ENCODE measurements at places on chromosomes 12 and 14. TPM values are rescaled to one million over a fixed set of nuclear protein-coding genes. Genes with fewer than 3 reads are reported as not detected.
A peak's percentile ranks its signal among the peaks of the same experiment; 100 is the strongest.

LRTM2 gene
- not detected for total RNA-seq

TTC6 gene
- not detected for total RNA-seq

RTL1 gene
- total RNA-seq = not detected

TCL1B gene
- not detected for total RNA-seq

CELA1 gene
- not detected for total RNA-seq

GDF3 gene
- not detected for total RNA-seq

PLEK2 gene
- 40.3 TPM for total RNA-seq

GRCh38 chr14:61925043-61925442, 162.8 kb downstream of the SNAPC1 start:
- H3K4me3 ChIP-seq = no peak overlapping the region
- no peaks in the 10 kb centered on the region for H3K4me1 ChIP-seq
- no peak overlapping the region for H3K27ac ChIP-seq
- peak; percentile 49 for DNase-seq
- no peaks in the 10 kb centered on the region for H3K36me3 ChIP-seq

GRCh38 chr12:49698619-49699545, 8.3 kb downstream of the FMNL3 start:
- H3K4me1 ChIP-seq = no peaks in the 10 kb centered on the region
- H3K4me3 ChIP-seq = no peak overlapping the region
- DNase-seq = no peak
- no peaks in the 10 kb centered on the region for H3K36me3 ChIP-seq
- no peaks in the 10 kb centered on the region for H3K27me3 ChIP-seq

DNA sequence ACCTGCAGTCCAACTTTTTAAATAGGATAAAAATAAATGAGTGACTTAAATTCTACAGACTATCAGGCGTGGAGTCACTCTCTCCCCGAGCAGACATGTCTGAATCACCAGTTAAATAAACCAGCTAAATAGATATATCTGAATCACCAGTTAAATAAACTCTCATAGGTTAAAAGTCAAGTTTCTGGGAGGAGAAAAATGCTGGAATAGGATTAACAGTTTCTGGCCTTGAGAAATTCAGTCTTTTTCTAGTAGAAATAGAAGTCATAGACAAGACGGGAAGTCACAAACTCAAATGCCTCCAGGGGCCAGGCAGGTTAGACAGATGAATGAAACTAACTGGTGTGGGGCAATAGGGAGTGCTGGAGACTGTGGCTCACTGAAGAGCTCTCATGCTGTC, 258.6 kb upstream of the TMEM132C start:
- no peaks in the 10 kb centered on the region for H3K36me3 ChIP-seq
- H3K4me1 ChIP-seq = no peaks in the 10 kb centered on the region
- no peak overlapping the region for H3K4me3 ChIP-seq
- H3K27ac ChIP-seq = no peak overlapping the region
- no peak for DNase-seq
- no peaks in the 10 kb centered on the region for H3K27me3 ChIP-seq

GRCh38 chr12:28032811-28033537, 60.4 kb upstream of the PTHLH start:
- no peaks in the 10 kb centered on the region for H3K4me1 ChIP-seq
- no peak overlapping the region for H3K27ac ChIP-seq
- no peaks in the 10 kb centered on the region for H3K36me3 ChIP-seq
- no peaks in the 10 kb centered on the region for H3K27me3 ChIP-seq
- no peak for DNase-seq

DNA sequence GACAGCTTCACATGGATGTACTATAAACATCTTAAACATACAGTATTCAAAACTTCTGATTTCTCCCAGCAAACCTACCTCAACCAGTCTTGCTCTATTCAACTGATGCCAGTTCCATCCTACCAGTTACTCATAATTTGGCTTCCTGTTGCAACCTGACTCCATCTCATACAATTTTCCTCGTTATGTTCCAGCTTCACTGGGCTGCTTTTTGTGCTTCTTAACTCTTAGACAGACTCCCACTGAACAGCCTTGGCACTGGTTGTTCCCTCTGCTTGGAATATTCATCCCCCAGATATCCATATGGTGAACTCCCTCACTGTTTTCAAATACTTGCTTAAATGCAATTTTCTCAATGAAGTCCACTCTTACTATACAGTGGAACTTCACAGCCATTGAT, 249.2 kb downstream of the AEBP2 start:
- H3K4me3 ChIP-seq = no peak overlapping the region
- DNase-seq = no peak
- no peak overlapping the region for H3K27ac ChIP-seq
- H3K4me1 ChIP-seq = no peaks in the 10 kb centered on the region
- H3K36me3 ChIP-seq = no peaks in the 10 kb centered on the region

GRCh38 chr14:73238424-73238852, 1.1 kb downstream of the PAPLN start:
- peak overlapping the region; percentile 55 for H3K4me3 ChIP-seq
- no peaks in the 10 kb centered on the region for H3K36me3 ChIP-seq

- H3K27ac ChIP-seq = no peak overlapping the region
- no peak for DNase-seq
- no peaks in the 10 kb centered on the region for H3K4me1 ChIP-seq
- no peak overlapping the region for H3K4me3 ChIP-seq
- H3K36me3 ChIP-seq = no peaks in the 10 kb centered on the region
These were observed 23.7 kb downstream of the ATF1 start for GRCh38 chr12:50787618-50788017.

DNA sequence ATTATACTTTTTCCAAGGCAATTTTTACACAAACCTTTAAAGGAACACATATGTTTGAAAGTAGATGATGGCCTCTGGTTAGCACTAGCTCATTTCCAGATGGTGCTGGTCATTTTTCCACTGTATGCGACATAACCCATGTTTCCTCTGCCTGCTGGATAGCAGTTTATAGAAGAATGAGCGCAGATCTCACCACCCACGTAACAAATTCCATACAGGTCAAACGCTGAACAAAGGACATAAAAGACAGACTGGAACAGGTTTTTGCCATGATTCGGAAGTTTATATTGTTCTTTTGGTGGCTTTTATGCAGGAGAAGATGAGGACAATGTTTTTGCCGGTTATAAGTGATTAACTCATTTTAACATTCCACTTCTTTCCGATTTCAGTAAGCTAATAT, 30.7 kb downstream of the PPP1R36 start:
- no peaks in the 10 kb centered on the region for H3K36me3 ChIP-seq
- no peak for DNase-seq
- H3K27ac ChIP-seq = no peak overlapping the region
- no peaks in the 10 kb centered on the region for H3K4me1 ChIP-seq
- H3K27me3 ChIP-seq = no peaks in the 10 kb centered on the region

GRCh38 chr14:73741876-73742519, 27.8 kb upstream of the PNMA1 start:
- peak overlapping the region; percentile 39 for H3K4me3 ChIP-seq
- H3K27me3 ChIP-seq = no peaks in the 10 kb centered on the region
- no peak for DNase-seq

- DNase-seq = no peak
- H3K4me3 ChIP-seq = no peak overlapping the region
- no peaks in the 10 kb centered on the region for H3K27me3 ChIP-seq
- no peaks in the 10 kb centered on the region for H3K36me3 ChIP-seq
These were observed 7.9 kb downstream of the DACT1 start for GRCh38 chr14:58645641-58646040.

- H3K27me3 ChIP-seq = no peaks in the 10 kb centered on the region
- H3K4me3 ChIP-seq = no peak overlapping the region
- no peak for DNase-seq
- no peaks in the 10 kb centered on the region for H3K36me3 ChIP-seq
These were observed 340.5 kb downstream of the FUT8 start for GRCh38 chr14:65753061-65753460.

DNA sequence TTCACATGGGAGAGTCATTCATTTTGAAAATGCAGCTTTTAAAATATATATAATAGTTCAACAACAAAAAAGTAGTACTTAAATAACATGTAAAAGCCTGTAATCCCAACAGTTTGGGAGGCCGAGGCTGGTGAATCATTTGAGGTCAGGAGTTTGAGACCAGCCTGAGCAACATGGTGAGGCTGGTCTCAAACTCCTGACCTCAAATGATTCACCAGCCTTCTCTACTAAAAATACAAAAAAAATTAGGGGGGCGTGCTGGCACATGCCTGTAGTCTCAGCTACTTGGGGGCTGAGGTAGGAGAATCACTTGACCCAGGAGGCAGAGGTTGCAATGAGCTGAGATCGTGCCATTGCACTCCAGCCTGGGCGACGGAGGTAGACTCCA, 256.3 kb upstream of the RGS6 start:
- no peaks in the 10 kb centered on the region for H3K4me1 ChIP-seq
- no peaks in the 10 kb centered on the region for H3K36me3 ChIP-seq
- no peak overlapping the region for H3K4me3 ChIP-seq
- no peaks in the 10 kb centered on the region for H3K27me3 ChIP-seq
- H3K27ac ChIP-seq = no peak overlapping the region

GRCh38 chr12:116878567-116879508, 2.4 kb downstream of the HRK start:
- H3K36me3 ChIP-seq = no peaks in the 10 kb centered on the region
- H3K27me3 ChIP-seq = peaks cover 41% of the 10 kb centered on the region
- DNase-seq = no peak
- peak overlapping the region; percentile 45 for H3K4me3 ChIP-seq
- peaks cover 24% of the 10 kb centered on the region for H3K4me1 ChIP-seq
- H3K27ac ChIP-seq = no peak overlapping the region

- H3K4me3 ChIP-seq = peak overlapping the region; percentile 74
- no peaks in the 10 kb centered on the region for H3K36me3 ChIP-seq
- no peaks in the 10 kb centered on the region for H3K4me1 ChIP-seq
- H3K27ac ChIP-seq = no peak overlapping the region
These were observed 1.3 kb downstream of the FGD6 start for GRCh38 chr12:95215949-95216348.

DNA sequence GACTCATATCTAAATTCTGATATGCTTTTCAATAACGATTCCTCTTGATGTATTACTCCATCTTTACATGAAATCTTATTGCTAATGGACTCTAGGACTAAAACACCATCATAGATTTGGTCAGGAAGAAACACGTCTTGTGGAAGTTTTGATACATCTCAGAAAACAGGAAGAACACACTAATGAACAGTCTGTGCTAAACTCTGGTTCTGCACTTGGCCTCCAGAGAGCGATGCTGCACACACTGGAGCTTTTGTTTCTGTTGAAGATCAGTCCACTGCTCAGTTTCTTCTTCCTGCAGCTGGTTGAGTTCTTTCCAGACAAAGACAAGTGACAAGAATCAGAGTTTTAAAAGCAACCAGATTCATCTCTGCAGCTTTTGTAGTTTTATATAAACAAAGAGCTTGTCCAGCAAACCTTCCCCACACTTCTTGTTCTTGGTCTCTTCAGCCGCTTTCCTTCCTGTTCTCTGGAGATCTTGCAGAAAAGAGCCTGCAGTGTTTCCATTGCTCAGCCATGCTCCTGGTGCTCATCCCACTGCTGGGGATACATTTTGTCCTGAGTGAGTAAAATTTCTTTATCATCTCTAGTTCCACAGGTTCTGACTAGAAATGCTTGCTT, 229.1 kb upstream of the OR4E1 start:
- H3K4me1 ChIP-seq = no peaks in the 10 kb centered on the region
- H3K27ac ChIP-seq = no peak overlapping the region
- no peaks in the 10 kb centered on the region for H3K27me3 ChIP-seq
- H3K4me3 ChIP-seq = no peak overlapping the region

DNA sequence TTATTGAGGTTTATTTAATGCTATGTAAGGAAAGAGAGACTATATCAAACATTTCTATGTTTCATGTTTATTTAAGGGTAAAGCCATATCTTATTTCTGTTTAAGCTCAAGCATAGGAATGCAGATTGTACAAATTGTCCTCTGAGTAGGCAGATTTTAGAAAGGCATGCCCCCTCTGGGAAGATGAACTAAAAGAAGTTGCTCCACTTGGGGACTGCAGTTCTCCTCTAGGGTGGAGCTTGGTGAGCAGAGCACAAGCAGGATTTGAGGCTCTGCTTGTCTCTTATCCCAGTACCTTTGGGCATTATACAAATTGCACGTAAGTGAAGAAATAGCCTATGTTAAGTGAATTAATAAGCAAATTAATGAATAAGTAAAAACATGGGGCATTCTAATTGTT, 96.2 kb upstream of the PDE3A start:
- no peaks in the 10 kb centered on the region for H3K36me3 ChIP-seq
- H3K27me3 ChIP-seq = no peaks in the 10 kb centered on the region
- H3K4me3 ChIP-seq = no peak overlapping the region
- H3K27ac ChIP-seq = no peak overlapping the region
- no peaks in the 10 kb centered on the region for H3K4me1 ChIP-seq
- DNase-seq = no peak
